Activated naive CD4-positive, alpha-beta T cell treated with anti-CD3 and anti-CD28 coated beads, Interleukin-2, amount 10 ng/mL, durations not matched to agents 7 days and 5 days (primary cell): ENCODE measurements at places on chromosomes 5 and 9.

DNA sequence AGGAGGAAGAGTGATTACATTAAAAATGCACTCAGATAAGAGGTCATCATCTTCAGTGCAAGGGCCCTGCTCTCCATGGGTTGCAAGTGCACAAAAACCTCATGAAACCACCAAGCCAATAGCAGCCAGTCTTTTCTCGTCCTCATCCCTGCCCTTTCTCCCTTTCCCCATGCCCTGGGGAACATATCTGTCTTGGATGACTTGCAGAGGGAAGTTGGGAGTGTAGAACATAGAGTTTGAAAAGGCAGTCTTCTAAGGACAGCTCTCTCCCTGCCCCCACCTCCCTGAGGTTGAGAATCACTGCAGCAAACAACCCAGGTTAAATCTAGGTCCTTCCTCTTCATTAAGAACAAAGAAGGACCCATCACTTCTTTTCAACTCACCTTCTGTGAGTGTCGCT is 22.0 kb downstream of the DDX31 start:
- no peak overlapping the region for H3K27ac ChIP-seq
- no peaks in the 10 kb centered on the region for H3K4me1 ChIP-seq
- DNase-seq: no peak
- no peaks in the 10 kb centered on the region for H3K27me3 ChIP-seq

GRCh38 chr5:114883675-114884074 is 286.0 kb downstream of the TRIM36 start:
- no peak overlapping the region for H3K4me3 ChIP-seq
- H3K36me3 ChIP-seq: no peaks in the 10 kb centered on the region
- DNase-seq: no peak
- H3K27ac ChIP-seq: no peak overlapping the region
- no peaks in the 10 kb centered on the region for H3K4me1 ChIP-seq

- DNase-seq: peak; percentile 56
- H3K4me1 ChIP-seq: peaks cover 21% of the 10 kb centered on the region
- H3K27ac ChIP-seq: no peak within 1 kb of the TSS
- H3K27me3 ChIP-seq: peaks cover 64% of the 10 kb centered on the region
Observed at GRCh38 chr9:136095070-136096058, at the start of gene NACC2. TSS of gene NACC2 (minus strand) at chr9:136095289. CDS start at chr9:136050521, 44,768 bp downstream.

- peaks cover 12% of the 10 kb centered on the region for H3K4me1 ChIP-seq
- no peak for DNase-seq
- no peak overlapping the region for H3K4me3 ChIP-seq
- H3K36me3 ChIP-seq: no peaks in the 10 kb centered on the region
- no peaks in the 10 kb centered on the region for H3K27me3 ChIP-seq
Observed at GRCh38 chr9:83503866-83504265, 34.3 kb downstream of the FRMD3 start.

GRCh38 chr9:127977884-127978647 is 2.7 kb downstream of the EEIG1 start:
- H3K4me1 ChIP-seq: peaks cover 50% of the 10 kb centered on the region
- H3K4me3 ChIP-seq: peak overlapping the region; percentile 82
- H3K27me3 ChIP-seq: no peaks in the 10 kb centered on the region
- H3K27ac ChIP-seq: peak overlapping the region; percentile 90

- no peak overlapping the region for H3K4me3 ChIP-seq
- no peaks in the 10 kb centered on the region for H3K36me3 ChIP-seq
- no peaks in the 10 kb centered on the region for H3K4me1 ChIP-seq
Observed at GRCh38 chr5:165187815-165188214, 1682.4 kb downstream of the MAT2B start.

DNA sequence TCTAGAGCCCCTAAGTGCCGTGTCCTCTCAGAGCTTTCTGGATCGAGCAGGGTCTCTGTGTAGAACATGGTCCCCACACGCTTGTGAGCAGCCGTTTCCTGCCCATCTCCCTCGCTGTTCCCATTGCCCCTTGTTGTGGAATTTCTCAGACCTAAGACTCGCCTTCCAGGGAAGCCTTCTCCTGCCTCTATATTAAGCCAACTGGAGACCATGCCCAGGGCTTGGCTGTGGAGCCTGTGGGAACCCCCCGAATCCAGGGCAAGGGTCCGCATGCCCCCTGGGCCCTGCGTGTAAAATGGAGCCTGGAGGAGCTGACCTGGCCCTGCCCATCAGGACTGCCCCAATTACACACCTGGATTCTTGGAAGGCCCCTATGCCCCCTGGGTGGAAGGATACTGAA is 14.5 kb upstream of the SPATA31E1 start:
- no peaks in the 10 kb centered on the region for H3K36me3 ChIP-seq
- H3K27me3 ChIP-seq: peaks cover 15% of the 10 kb centered on the region
- H3K4me3 ChIP-seq: no peak overlapping the region
- no peak for DNase-seq

DNA sequence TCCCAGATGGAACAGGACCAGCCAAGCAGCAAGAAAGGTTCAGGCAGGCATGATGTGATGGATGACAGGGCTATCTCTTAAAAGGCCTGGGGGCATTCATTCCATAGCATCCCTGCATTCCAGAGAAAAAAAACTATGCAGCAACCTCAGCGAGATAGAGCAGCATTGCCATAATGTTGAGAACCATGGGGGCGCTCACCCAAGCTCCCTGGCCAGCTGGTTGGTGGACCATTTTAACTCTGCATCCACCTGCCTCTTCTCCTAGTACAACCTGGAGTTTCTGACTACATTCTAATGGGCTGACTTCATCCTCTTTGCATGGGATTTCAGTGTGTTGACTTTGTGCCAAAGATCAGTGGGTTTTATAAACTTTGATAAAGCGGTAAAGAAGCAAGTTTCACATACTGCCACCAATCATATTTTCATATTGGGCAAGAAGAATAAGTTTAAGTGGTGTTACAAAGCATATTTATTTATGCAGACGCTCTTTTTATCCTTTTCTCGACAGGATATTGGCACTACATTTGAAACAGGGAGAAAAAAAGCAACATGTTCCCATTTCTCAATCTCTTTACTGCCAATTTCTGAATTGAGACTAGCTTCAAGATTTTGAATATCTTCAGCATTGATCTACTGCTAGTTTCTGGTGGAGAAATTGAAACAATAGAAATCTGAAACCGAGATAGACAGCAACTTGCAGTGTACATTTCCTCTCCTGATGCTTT is 378.3 kb upstream of the WWC1 start:
- H3K27ac ChIP-seq: no peak overlapping the region
- no peak for DNase-seq

- DNase-seq: no peak
- no peak overlapping the region for H3K27ac ChIP-seq
- no peak overlapping the region for H3K4me3 ChIP-seq
- H3K4me1 ChIP-seq: no peaks in the 10 kb centered on the region
Observed at GRCh38 chr5:36836831-36837230, 39.7 kb upstream of the NIPBL start.

DNA sequence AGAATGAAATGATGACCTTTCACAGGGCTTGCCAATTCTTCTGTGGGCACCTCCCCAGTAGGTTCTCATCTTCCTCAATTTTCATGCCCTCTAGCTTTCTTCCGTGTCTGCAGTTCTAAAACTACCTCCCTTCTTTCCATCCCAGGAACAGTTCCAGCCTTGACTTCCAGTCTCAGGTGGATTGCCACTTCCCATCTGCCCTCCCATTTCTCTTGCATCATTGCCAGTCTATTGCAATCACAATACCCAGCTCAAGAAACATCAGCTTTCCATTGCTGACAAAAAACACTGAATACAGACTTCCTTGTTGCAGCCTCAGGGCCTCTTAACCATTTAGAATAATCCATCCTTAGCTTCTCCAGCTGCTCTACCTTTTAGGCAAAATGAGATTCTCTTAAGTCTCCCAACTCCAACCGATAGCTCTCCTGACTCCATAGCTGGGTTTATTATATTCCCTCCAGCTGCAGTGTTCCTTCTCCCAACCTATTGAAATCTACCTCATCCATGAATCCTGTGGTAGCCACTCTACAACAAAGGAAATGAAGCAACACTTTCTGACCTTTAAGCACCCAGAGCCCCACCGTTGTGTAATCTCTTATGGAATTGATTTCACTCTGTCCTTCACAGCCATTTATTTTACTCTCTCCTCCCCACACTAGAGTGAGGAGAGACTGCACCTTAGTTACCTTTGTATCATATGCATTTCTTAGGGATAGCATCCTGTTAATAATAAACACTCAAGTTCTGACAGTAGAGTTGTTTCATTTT is 75.6 kb upstream of the PCA3 start:
- peaks cover 7% of the 10 kb centered on the region for H3K4me1 ChIP-seq
- peaks cover 36% of the 10 kb centered on the region for H3K27me3 ChIP-seq
- H3K4me3 ChIP-seq: no peak overlapping the region
- H3K27ac ChIP-seq: no peak overlapping the region

GRCh38 chr5:36647046-36647445 is 40.6 kb downstream of the SLC1A3 start:
- H3K27me3 ChIP-seq: peaks cover 4% of the 10 kb centered on the region
- no peaks in the 10 kb centered on the region for H3K36me3 ChIP-seq
- no peak overlapping the region for H3K27ac ChIP-seq

DNA sequence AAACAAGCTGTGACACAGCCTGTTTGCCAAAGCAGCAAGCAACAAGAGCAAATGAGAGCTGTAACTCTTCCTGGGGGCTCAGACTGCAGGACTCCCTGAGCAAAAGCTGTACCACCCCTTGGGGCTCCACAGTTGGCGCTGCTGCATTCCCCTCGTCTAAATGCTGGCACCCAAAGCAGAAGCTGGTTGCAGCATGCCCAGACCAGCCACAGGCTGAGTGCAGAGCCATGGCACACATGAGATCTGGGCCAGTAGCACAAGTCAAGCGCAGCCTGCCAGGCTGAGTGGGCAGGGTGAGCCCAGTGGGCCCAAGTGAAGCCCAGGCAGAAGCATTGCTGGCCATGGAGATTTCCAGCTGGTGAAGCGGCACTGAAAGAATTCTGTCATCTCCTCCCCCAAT is 157.3 kb upstream of the GRAMD2B start:
- H3K36me3 ChIP-seq: no peaks in the 10 kb centered on the region
- H3K27me3 ChIP-seq: no peaks in the 10 kb centered on the region
- H3K4me1 ChIP-seq: no peaks in the 10 kb centered on the region
- no peak overlapping the region for H3K27ac ChIP-seq
- DNase-seq: no peak

GRCh38 chr5:86070719-86071118 is 547.0 kb upstream of the COX7C start:
- no peaks in the 10 kb centered on the region for H3K27me3 ChIP-seq
- no peaks in the 10 kb centered on the region for H3K4me1 ChIP-seq
- no peak overlapping the region for H3K4me3 ChIP-seq
- H3K36me3 ChIP-seq: no peaks in the 10 kb centered on the region

GRCh38 chr5:532521-533242 is 8.4 kb upstream of the SLC9A3 start:
- H3K4me1 ChIP-seq: peaks cover 16% of the 10 kb centered on the region
- peaks cover 79% of the 10 kb centered on the region for H3K27me3 ChIP-seq
- no peak overlapping the region for H3K27ac ChIP-seq

GRCh38 chr9:109765830-109766229 is 14.2 kb upstream of the PALM2AKAP2 start:
- H3K27me3 ChIP-seq: peaks cover 20% of the 10 kb centered on the region
- no peaks in the 10 kb centered on the region for H3K36me3 ChIP-seq
- no peak overlapping the region for H3K4me3 ChIP-seq
- DNase-seq: no peak
- H3K4me1 ChIP-seq: no peaks in the 10 kb centered on the region

DNA sequence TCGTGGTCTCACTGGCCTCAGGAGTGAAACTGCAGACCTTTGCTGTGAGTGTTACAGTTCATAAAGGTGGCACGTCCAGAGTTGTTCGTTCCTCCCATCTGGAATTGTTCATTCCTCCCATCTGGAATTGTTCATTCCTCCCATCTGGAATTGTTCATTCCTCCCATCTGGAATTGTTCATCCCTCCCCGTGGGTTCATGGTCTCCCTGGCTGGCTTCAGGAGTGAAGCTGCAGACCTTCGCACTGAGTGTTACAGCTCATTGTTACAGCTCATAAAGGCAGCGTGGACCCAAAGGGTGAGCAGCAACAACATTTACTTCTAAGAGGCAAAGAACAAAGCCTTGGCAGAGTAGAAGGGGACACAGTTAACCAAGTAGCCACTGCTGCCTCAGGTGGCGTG is 69.1 kb downstream of the GCNT1 start:
- H3K27me3 ChIP-seq: peaks cover 6% of the 10 kb centered on the region
- H3K36me3 ChIP-seq: no peaks in the 10 kb centered on the region
- no peak for DNase-seq
- no peak overlapping the region for H3K4me3 ChIP-seq

DNA sequence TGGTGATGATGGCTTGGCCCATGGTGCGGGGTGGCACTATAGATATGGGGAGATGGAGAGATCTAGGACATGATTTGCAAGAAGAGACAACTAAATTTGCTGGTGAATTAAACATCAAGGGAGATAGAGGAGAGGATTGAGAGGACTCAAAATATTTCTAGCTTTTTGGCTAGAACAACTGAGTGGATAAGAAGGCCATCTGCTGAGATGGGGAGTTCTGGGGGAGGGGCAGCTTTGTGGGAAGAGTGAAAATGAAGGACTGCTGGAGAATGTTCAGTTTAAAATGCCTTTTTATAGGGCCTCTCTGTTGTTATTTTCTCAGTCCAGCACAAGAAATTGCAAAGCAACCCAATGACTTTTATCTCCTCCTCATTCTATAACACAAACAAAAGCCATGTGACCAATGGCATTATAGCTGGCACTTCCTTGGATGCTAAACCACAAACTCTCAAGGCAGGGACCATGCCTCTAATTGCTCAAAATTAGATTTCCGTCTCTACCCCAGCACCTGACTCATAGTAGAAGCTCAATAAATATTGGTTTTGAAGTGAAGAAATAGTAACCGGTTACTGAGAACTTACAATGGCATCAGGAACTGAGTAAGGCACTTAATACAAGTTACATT is 29.8 kb downstream of the JAKMIP2 start:
- no peak for DNase-seq
- no peak overlapping the region for H3K4me3 ChIP-seq
- no peaks in the 10 kb centered on the region for H3K36me3 ChIP-seq

- no peak overlapping the region for H3K27ac ChIP-seq
- no peak overlapping the region for H3K4me3 ChIP-seq
- no peaks in the 10 kb centered on the region for H3K27me3 ChIP-seq
- H3K4me1 ChIP-seq: no peaks in the 10 kb centered on the region
- no peaks in the 10 kb centered on the region for H3K36me3 ChIP-seq
- no peak for DNase-seq
Observed at GRCh38 chr5:86376214-86376613, 241.5 kb upstream of the COX7C start.

DNA sequence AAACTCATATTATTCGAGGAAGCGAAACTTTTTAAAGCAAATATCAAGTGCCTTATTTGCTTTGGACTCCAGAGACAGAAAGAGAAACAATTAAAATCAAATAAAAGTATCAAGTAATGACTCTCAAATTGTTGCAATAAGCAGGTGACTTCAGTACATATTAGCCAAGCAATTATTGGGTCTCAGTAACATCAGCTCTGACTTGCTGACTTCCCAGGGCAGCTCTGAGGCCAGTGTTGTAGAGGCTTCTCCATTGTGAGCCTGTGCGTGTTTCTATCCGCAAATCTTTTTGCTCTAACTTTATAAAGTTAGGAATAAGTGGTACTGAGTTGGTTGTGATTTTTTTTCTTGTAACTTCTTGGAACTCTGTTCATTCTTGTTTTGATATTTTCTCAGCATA is 186.8 kb upstream of the PRLR start:
- DNase-seq: no peak
- no peaks in the 10 kb centered on the region for H3K27me3 ChIP-seq
- H3K36me3 ChIP-seq: no peaks in the 10 kb centered on the region
- no peak overlapping the region for H3K27ac ChIP-seq
- no peaks in the 10 kb centered on the region for H3K4me1 ChIP-seq
